Fibroblast of skin of abdomen (primary cell): ENCODE measurements at places on chromosomes 12 and 14.

- peak; percentile 45 for DNase-seq
Measured at GRCh38 chr12:26845057-26845666, 12.2 kb upstream of the ITPR2 start.

DNA sequence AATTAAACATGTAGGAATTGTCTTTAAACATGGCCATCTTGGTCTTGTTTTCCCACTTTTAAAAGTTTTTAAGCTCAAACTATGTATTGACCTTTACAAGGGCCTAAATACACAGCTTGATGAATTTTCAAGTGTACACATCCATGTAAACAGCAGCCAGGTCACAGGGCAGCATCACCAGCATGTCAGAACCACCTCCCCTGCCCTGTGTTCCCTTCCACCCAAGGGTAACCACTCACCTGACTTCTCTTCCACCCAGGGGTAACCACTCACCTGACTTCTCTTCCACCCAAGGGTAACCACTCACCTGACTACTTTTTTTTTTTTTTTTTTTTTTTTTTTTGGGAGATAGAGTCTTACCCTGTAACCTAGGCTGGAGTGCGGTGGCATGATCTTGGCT is 4.6 kb downstream of the FBXW8 start:
- no peak for DNase-seq

GRCh38 chr12:47717443-47718193 is 7.7 kb downstream of the ENDOU start:
- peak; percentile 70 for DNase-seq

GRCh38 chr12:25366122-25366521 is 115.4 kb upstream of the KRAS start:
- DNase-seq = no peak

GRCh38 chr14:61174987-61175386 is 106.2 kb downstream of the TMEM30B start:
- DNase-seq = peak; percentile 72

DNA sequence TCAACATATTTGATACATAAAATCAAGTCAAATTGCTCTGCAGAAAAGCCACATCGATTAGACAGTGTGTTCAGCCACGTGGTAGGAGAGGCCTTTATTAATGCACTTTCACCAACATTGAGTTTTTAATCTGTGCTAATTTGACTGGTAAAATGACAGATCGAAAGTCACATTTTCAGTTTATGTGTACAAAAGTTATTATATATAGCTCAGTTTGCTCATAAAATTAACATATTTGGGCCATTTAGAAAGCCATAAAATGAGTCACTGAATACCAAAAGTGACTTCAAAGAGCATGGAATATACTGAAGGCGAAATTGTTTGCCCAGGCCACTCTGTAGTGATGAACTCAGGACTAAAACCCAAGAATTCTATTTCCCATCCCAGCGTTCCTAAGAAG is 26.0 kb downstream of the C12orf42 start:
- DNase-seq = no peak

DNA sequence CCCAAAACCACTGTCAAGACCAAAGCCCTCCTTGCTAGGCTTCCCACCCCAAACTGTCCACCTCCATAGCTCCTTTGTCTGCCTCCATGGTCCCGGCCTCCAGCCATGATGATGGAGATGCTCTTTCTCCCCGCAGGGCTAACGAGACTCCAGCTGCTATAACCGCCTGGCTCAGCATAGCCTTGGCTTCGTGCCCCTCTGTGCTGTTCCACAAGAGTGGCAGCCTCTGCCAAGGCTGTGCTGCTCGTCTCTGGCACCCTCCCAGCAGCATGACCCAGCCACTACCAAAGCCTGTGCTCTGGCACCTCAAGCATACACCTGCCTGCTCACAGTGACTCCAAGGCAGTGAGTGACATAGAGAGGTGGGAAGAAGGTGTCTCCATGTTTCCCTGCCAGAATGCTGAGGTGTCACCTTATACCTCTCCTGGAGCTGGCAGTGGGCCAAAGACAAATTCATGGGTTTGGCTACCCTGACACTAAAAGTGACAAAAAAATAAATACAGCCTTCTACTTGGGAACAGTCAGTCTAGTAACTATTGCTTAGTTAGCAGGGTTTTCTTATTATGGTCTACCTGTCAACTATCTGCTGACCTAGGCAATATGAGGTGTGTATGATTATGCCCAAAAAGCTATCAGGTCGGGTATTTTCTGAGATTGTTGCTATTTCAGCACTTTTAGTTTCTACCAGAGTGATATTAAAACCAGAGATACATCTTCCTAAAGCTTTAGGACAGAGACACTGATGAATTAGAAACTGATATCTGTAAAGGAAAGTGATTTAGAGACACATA is 16.1 kb upstream of the KRT73 start:
- DNase-seq = no peak

DNA sequence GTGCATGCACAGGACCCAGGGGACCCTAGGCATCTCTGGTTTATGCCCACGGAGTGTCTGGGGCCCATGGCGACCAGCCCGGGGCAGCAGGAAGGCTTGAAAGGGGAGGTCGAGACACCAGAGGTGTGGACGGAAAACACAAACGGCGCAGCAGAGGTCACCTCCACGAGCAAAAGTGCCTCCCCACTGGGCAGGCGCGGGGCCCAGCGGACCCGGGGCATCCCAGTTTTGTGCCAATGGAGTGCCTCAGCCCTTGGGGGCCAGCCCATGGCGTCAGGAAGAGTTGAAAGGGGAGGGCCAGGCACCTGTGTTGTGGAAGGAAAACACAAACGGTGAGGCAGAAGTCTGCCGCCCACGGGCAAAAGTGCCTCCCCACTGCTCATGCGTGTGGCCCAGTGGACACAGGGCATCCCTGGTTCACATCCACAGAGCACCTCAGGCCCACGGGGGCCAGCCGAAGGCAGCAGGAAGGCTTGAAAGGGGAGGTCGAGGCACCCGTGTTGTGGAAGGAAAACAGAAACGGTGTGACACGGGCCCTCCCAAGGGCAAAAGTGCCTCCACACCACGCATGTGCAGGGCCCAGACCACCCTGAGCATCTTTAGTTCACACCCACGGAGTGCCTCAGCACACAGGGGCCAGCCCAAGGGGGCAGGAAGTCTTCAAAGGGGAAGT is 378.8 kb downstream of the ALG10 start:
- no peak for DNase-seq

- no peak for DNase-seq
Measured at GRCh38 chr14:69483765-69484443, 624 bp upstream of the PLEKHD1 start.

DNA sequence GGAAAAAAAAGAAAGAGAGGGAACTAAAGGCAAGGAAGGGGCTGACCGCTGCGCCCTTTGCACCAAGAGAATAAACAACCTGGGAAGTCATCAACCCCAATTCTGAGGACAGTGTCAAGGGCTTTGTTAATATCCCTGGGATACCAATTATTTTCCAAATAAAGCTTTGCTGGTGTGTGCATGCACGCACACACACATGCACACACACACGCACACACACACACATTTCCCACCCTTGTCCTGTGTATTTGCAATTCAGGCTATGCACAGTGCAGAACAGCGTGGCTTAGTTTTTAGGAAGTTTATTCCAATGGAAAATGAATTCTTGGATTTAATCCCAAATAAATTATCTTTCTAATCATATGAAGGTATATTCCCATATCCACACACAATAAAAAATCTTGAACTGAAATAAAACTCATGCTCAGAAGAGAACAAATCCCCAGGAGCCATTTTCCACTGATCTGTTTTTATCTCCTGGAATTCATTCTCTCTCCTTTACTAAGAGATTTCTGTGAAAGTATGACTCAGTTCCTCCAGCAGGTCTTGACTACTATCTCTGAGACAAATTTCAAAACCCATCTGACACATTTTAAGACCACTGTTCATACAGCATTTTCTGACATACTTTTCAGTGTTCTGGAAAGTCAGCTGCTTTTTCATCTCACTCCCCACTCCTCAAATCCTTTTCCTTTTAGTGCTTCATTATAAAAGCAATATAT is 334.4 kb upstream of the ATP2B1 start:
- peak; percentile 63 for DNase-seq

DNA sequence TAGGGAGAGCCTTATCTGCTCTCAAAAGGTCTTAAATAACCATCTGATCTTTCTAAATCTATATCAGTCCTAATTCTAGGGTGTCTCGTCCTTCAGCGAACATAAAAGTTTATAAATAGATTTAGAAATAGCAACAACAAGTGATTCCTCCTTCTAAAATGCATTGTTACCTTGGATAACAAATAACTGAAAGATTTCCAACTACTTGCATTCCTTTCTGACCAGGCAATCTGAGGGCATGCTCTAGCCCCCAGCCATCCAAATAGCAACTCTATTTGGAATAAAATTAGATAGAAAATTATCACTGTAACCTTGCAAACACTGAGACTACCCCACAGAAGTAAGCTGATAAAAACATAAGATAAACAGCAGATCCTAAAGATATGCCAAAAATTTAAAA is 21.8 kb upstream of the KRR1 start:
- DNase-seq = no peak

DNA sequence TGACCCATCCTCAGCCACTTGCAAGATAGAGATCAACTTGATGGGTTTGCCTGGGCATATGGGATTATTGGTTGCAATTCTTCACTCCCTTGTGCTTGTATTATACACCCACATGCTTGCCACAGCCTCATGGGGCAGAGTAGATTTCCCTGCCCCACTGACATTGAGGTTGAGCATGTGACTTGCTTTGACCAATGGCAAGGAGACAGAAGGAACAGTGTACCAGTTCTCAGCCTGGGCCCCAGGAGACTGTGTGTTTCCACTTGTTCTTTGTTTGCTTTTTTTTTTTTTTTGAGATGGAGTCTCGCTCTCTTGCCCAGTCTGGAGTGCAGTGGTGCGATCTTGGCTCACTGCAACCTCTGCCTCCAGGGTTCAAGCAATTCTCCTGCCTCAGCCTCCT is 31.8 kb downstream of the CALM1 start:
- no peak for DNase-seq

GRCh38 chr12:14716848-14717444 is 20.5 kb upstream of the GUCY2C start:
- peak; percentile 24 for DNase-seq

- peak; percentile 32 for DNase-seq
Measured at GRCh38 chr14:33914676-33915516, 36.0 kb downstream of the EGLN3 start.

- peak; percentile 67 for DNase-seq
Measured at GRCh38 chr14:31582286-31582691, 21.1 kb downstream of the NUBPL start.

GRCh38 chr12:104704224-104704779 is 247.6 kb downstream of the CHST11 start:
- DNase-seq = no peak

DNA sequence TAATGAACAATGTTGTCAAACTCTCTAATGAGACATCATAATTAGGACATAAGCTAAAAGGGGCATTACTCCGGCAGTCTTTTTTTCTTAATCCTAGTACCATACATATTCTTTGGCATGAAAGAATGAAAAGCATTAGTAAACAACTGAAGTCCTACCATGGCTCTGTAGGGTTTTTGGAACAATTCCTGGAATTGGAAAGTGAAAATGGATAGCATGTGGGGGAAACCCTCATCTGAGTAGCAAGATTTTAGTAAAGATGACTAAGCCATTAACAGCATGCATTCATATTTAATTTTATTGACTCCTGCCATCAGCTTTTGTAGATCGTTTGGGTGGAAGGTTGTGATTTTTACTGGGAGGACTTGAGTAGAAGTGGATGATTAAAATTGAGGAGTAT is 216.2 kb upstream of the PDZRN4 start:
- DNase-seq = peak; percentile 74

DNA sequence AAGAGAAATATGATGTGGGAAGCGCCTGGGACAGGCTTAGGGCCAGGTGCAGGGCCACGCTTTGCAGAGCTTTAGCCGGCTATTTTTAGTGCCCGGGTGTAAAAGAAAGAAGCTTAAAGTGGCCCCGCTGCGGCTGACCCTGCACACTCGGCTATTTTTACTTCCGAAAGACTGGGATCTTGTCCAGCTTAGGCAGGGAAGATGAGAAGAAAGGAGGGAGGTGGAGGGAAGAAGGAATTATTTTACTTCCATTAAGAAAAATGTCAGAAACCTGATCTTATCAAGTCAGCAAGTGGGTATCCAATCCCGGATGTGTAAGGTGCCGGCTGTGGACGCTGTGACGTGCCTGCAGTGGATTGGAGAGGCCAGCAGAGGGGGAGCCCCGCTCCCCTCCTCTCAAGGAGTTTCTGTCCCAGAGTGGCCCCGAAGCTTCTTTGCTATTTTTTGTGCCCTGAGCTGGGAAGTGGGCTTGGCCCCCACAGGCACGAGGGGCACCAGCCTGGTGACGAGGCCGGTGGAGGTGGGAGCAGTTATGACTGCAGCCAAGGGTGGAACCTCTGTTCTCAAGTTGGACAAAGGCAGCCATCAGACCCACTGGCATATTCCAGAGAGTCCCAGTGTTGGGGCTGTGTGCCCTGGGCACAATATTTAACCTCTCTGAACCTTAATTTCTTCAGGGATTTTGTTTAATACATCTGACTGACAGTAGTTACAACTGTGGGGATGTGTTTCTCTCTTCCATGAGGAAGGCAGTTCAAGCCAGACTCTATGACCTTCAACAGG is 97.7 kb downstream of the ESRRB start:
- DNase-seq = no peak

GRCh38 chr14:32471181-32471580 is 142.1 kb downstream of the AKAP6 start:
- no peak for DNase-seq

GRCh38 chr12:120468325-120468820 is 1.2 kb downstream of the SRSF9 start:
- DNase-seq = no peak

- DNase-seq = no peak
Measured at GRCh38 chr14:106507354-106507753, 981.0 kb downstream of the TMEM121 start.

DNA sequence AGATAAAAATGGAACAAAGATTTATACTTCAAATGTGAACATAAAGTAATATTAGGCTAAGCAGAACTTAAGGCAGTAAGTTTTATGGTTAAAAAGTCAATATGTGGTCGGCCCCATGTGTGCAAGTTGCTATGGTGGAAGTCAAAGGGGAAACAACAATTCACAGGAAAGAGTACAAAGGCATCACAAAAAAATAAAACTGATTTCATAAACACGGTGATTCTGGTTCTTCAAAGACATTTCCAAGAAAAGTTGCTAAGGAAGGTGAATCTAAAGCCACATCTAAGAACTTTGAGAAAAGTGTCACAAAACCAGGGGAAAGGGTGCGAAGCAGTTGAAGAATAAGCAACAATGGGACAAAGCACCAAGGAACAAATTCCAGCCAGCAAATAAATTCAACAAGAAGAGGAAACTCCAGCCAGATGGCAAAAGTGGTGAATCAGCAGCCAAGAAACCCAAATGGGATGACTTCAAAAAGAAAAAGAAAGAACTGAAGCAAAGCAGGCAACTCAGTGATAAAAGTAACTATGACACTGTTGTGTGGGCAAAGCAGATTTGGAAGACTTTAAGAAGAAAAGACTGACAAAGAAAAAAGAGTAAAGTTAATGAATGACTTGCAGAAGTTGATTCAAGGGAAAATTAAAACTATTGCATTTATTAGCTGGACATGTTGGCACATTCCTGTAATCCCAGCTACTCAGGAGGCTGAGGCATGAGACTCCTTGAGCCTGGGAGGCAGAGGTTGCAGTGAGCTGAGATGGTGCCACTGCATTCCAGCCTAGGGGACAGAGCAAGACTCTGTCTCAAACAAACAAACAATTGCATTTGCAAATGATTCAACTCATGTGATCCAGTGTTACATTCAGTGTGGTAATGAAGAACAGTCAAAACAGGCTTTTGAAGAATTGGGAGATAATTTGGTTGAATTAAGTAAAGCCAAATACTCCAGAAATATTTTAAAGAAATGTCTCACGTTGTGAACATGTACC is 19.5 kb downstream of the PTGDR start:
- no peak for DNase-seq

GRCh38 chr14:53952533-53952932 is 4.1 kb downstream of the BMP4 start:
- DNase-seq = no peak

GRCh38 chr12:2643576-2644135 is 151.1 kb upstream of the FKBP4 start:
- no peak for DNase-seq
